ENCODE measurements at places on chromosomes 11 and 22.

GRCh38 chr11:95152876-95153856 lies 63.5 kb downstream of the ENDOD1 start:
- DNase-seq: peak; percentile 43

DNA sequence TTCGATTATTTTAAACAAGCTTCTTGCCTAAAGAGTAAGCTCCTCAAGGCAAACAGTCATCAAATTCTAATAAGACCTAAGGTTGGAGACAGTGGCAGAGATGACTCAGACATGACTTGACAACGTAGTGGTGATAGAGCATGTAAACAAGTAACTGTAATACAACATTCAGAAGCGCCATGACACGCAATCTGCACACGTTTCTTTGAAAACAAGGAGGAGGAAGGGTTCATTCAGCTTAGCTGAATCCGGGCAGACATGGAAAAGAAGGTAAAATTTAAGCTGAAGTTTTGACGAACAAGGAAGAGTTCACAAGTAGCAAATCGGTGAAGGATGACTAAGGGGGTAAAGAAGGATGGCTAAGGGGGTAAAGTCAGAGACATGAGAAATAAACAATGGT lies 152.4 kb upstream of the ZC3H12C start:
- DNase-seq: no peak

- no peak for DNase-seq
These were observed 20.5 kb upstream of the RBFOX2 start for GRCh38 chr22:36048911-36049677.

- DNase-seq: no peak
These were observed 4.1 kb upstream of the HBG2 start for GRCh38 chr11:5258543-5259262.

DNA sequence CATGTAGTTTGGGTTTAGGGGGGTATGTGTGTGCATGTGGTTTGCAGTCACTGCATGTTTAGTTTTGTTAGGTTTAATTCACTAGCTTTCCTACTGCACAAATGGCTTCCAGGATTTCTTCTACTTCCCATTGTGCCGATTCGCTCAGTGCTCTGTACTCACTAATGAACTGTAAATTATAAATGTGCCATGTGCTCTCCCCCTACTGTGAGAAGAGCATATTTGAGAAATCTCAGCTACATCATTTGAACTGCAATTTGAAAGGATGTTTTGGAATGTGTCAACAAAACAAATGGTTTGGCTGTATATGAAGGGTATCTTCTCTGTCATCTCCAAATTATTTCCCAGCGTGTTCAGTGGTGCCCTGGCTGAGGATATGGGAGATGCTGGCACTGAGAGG lies 28.1 kb downstream of the CYB5R2 start:
- no peak for DNase-seq

- DNase-seq: no peak
These were observed 373.5 kb downstream of the GUCY1A2 start for GRCh38 chr11:106644824-106645223.

GRCh38 chr22:44244265-44244822 lies 63.6 kb downstream of the PARVG start:
- no peak for DNase-seq

DNA sequence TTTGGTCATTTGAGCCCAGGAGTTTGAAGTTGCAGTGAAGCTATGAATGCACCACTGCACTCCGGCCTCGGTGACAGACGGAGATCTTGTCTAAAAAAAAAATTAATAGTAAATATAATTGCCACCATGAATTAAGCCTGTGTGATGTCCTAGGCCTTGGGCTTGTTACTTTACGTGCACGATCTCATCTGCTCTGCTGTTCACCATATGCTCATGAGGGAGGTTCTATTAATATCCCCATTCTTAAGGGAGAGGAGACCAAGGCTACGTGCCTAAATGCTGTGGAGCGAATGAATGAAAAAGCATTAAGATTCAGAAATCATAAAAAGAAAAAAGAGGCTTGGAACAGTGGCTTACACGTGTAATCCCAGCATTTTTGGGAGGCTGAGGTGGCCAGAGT lies 2.6 kb upstream of the ATG2A start:
- no peak for DNase-seq

DNA sequence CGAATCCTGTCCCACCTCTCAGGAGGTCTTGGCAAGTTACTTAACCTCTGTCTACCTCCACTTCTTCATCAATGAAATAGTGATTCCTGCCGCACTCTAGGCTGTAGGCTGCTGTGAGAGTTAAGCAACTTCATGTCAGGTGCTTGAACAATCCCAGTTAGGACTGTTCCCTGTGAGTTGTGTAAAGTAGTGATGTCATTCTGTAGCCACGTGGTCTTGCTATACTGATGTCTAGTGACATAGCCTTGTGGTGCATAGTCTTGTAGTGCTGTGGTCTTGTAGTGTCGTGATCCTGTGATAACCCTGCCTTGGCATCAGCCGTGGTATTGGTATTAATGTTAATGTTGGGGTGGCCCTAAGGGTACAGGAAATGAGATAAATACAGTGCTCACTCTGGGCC lies 30.3 kb upstream of the PRR5 start:
- DNase-seq: peak; percentile 20

- no peak for DNase-seq
These were observed 10.3 kb upstream of the CDON start for GRCh38 chr11:126072801-126073594.

GRCh38 chr11:128294001-128294670 lies 293.2 kb downstream of the ETS1 start:
- DNase-seq: no peak

- DNase-seq: no peak
These were observed 6.6 kb downstream of the CBX6 start for GRCh38 chr22:38865201-38866023.

GRCh38 chr11:58179648-58180047 lies 9.2 kb upstream of the OR9Q2 start:
- no peak for DNase-seq

Measured in CD4-positive, alpha-beta memory T cell (primary cell).